Esophagus mucosa (tissue), 1 donor: ENCODE measurements at places on chromosomes 5 and 9. TPM values are rescaled to one million over a fixed set of nuclear protein-coding genes. Genes with fewer than 3 reads are reported as not detected.

Gene OR2Y1
- not detected for total RNA-seq

Gene MCC
- total RNA-seq, result 37.6 TPM

DNA sequence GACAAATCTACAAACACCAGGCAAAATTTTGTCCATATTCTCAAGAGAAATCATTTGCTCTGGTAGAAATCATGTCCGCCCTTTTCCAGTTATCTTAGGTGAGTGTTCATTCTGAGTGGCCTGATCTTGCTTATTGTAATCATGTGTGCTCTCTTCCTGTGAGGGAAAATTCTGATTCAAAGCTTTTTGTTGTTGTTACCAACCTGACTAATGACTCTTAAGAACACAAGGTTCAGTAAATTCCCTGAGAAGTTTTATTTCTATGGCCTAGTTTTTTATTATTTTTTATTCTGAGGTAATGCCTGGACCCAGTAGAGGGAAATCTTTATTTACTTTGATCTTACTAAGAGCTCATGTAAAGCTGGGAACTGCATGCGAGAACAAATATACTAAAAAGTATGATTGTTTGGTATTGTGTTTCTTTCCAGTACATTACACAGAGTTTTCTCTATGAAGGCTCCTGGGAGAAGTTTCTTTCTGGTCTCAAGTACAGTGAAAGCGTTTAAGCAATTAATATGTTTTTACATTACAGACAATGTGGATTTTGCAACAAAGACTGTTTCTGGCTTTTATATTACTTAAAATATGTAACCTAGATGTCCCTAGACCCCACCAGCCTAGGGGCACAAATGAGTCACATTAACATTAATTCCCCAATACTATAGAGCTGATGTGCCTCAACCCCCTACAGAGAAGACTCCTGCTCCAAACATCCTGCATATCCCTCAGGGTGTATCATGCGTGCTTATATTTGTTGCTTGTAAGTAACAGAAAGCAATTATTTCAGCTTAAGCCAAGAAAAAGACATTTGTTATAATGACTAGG, 138.1 kb downstream of the TMEM167A start:
- ATAC-seq, result no peak

DNA sequence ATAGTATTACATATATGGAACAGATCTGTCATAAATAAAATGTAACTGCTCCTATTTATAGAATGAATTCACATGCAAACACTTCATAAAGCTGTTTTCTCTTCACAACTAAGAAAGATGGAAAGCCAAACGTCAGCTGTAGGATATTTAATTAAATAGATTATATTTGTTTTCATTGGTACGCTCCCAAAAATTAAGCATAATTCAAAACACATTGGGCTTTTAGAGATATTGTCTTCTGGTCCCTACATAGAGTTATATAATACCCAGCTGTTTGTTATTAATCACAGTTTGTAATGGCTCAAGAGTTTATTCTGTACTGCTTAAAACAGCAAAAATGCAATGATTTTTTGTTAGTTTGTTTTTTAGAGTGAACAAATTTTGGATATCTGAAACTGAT, 61.2 kb downstream of the MRPS30 start:
- no peak for ATAC-seq

DNA sequence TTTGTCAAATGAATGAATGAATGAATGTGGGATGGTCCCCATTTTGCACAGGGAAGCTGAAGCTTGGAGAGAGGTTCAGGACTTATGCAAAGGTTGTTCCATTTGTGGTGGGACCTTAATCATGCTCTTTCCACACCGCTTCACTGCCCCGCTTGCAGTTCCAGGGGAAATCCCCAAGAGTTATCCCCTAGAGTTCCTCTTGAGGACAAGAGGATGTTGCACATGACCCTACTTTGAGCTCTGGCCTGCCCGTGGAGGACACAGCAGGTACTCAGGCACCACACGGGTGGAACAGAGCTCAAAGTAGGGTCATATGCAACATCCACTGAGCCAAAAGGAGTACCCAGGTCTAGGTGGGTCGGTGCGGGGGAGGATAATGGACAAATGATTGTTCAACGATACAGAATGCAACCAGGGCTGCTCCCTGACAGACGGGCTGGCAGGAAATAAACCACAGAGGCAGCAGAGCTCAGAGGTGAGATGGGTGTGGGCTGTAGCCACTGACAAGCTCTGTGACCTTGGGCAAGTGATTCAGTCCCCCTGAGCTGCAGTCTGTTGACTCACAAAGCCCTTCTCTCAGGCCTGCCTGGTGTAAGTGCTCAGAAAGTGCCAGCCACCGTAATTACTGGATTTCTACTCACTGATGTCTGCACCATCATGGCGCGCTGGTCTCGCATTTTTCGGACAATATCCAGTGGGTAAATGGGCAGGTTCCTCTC, 60.3 kb upstream of the EPB41L4B start:
- ATAC-seq, result peak; percentile 41

GRCh38 chr9:90107726-90108655, 503.2 kb downstream of the GADD45G start:
- no peak for ATAC-seq

GRCh38 chr9:117919538-117919937, 215.3 kb downstream of the TLR4 start:
- ATAC-seq, result no peak

DNA sequence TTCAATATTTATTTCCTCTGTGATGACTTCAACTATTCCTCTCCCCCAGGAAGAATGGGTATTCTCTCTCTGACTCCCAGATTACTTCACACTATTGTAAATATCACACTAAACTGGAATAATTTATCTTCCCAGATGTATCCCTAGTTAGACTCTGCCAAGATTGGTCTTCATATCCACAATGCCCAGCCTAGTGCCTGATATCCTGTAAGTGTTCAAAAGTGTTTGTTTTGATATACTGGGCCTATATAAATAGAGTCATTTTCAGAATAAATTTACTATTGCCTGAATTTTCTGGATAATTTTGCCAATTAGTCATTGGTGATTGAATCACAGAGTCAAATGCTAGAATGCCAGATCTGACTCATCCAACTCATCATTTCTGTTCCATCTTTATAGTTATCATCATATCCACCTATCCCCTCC, 143.7 kb upstream of the TNC start:
- no peak for ATAC-seq

GRCh38 chr5:320524-321229, 837 bp upstream of the AHRR start:
- ATAC-seq, result no peak
